ENCODE measurements at places on chromosomes 6 and 20.

- DNase-seq, result no peak
These were observed 86.0 kb upstream of the SLC2A12 start for GRCh38 chr6:134138226-134138975.

DNA sequence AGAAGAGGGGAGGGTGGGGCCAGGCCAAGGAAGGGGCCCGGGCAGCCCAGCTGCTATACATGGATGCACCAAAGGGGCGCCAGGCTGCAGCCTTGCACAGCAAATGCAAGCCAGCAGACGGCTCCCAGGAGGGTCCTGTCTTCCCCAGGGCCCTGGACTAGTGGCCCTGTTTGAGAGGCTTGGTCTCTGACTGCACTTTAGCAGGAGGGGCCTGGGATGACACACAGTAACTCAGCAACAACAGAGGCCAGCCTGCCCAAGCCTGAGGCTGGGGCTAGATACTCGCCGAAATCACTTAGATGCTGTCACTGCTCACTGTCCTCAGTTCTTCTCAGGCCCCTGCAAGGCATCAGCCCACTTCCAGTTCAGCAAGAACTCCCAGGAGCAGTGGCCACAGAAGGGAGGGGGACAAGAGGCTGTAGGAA lies 73.5 kb downstream of the TRAM2 start:
- DNase-seq, result no peak

GRCh38 chr20:25011831-25012241 lies 19.3 kb upstream of the APMAP start:
- DNase-seq, result no peak

GRCh38 chr6:25301362-25301761 lies 22.2 kb downstream of the CARMIL1 start:
- no peak for DNase-seq

- peak; percentile 45 for DNase-seq
These were observed 460.9 kb upstream of the SULF2 start for GRCh38 chr20:48246061-48246790.
